ENCODE measurements at places on chromosomes 2 and 18. TPM values are rescaled to one million over a fixed set of nuclear protein-coding genes. Genes with fewer than 3 reads are reported as not detected.

DNA sequence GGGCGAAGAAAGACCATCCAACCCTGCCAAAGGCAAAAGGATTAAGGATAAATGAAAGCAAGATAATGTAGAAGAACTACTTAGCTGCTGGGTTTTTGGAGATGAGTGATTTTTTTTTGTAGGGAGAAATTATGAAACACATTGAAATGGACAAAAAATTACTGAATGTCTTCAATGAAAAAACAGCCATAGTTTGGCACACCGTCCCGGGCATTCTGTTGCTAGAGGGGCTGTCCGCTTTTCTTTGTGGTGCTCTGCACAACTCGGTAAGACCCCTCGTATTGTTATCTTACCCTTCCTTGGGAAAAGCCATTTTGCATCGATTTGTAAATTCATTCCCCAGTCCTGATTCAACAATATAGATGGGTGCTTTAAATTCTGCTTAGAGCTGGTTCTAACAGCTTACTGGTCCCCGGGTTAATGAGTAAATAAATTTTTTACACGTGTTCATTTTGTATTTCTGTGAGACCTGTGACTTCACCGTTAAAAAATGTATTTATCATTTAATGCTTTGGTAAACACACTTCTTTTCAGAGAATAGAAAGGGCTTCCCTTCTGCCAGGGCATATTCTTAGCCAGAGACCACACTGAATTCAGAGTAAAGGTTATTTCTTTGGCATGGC, 912 bp upstream of the LAPTM4A start:
- DNase-seq, result no peak

DNA sequence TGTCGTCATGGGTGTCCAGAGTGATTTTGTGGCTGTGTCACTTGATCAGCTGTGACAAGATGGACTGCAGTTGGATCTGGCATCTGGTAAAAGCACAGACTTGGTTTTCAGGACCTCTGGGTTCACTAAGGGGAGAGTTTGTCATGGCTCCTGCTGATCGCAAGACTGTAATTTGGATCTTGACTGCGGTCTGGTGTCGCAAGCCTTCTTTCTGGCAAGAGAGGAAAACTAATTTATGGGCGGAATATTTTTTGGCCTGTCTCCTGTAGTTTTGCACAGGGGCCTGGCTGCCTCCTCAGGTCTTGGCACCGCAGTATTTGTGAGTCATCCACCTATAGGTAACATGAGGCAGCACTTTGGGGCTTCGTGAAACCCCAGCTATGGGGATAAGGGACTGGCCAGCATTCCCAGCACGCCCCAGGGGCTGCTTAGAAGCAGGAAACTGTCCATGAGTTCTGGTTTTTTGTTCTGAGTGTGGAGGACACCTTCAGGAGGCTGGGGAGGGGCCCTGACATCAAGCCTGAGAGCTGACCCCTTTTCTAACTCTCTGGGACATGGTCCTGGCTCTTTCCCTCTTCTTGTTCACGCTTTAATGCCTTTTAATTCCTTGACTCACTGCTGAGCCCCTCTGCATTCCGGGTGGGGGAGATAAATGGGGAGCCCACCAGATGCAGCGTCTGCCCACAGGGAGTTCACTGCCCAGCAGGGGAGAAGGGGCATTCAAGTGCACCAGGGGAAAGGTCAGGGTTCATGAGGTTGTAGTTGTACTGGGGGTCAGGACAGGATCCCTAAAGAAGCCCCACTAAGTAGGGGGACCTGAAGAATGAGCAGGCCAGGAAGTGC, 12.2 kb downstream of the SH3BP4 start:
- peak; percentile 72 for DNase-seq

GRCh38 chr18:40984856-40985255, 970.2 kb upstream of the PIK3C3 start:
- no peak for DNase-seq

- no peak for DNase-seq
Measured at GRCh38 chr2:161030260-161031063, 129.8 kb upstream of the TANK start.

Gene TLX2
- not detected for total RNA-seq

Gene CRYGD
- not detected for total RNA-seq

Gene FAM237A
- total RNA-seq, result not detected
